ENCODE measurements at places on chromosomes 5 and 9.

- DNase-seq, result no peak
These were observed 21.8 kb downstream of the SLIT3 start for GRCh38 chr5:169279125-169279524.

DNA sequence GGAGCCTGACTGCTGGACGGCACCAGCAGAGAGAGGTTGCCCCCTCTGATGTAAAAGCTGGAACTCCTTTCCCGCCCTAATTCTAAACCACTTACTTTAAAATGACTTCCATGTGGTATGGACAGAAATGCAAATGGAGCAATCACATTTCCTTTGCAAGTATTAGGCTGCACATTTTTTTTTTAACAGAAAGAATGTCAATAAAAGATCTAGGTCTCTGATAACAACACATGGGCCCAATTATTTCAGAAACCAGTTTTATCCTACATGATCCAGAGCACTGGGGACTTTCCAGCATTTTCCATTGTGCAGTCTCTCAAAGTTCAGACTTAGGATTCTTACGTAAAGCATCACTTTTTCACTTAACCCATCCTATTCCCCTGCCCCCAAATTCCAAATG, 203.7 kb downstream of the NXNL2 start:
- no peak for DNase-seq

DNA sequence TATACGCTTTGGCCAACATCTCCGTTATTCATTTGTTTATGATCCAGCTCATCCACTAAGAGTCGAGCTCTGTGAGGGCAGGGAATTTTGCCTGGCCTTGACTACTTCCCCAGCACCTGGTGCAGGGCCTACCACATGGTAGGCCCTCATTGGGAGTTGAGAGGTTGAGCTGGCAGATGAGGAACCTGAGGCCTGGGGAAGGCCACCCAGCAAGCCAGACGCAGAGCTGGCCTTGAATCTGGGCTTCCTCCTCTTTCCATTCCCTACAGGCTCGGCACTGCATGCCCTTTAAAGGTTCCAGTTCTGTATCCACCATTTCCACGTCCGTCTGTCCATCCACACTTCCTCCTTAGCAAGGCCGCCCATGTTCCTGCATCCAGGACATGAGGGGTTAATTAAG, 24.2 kb downstream of the KCNMB1 start:
- DNase-seq, result no peak

DNA sequence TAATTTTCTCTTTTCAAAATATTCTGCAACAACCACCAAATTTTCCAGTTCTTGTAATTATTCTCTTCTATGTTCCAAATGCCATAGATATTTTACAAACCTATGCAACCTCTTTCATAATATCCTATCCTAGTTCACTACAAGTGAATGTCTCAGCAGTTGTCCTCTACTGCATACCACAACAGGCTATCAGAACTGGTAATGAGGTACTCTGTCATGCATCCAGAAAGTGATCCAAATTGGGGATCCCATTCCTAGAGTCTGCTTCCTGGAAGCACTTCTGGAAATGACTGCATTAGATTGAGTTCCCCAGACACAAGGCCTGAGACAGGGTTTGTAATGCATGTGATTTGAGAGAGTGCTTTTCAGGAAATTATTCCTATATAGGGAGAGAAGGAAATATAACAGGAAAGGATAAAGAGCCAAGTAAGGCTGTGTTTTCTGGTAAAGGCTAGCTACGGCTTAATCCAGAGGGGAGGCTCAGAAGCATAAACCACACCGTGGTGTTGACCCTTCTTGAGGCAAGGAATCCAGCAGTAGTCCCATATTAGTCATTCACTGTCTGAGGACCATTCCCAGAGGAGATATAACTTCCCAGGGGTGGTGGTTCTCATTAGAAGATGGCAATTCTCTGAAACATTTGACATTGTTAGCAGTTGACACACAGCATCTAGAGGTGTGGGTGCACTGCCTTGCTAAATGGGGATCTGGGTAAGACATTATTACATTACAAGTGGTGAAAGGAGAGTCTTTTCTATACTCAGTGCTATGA, 80.3 kb upstream of the FST start:
- no peak for DNase-seq

DNA sequence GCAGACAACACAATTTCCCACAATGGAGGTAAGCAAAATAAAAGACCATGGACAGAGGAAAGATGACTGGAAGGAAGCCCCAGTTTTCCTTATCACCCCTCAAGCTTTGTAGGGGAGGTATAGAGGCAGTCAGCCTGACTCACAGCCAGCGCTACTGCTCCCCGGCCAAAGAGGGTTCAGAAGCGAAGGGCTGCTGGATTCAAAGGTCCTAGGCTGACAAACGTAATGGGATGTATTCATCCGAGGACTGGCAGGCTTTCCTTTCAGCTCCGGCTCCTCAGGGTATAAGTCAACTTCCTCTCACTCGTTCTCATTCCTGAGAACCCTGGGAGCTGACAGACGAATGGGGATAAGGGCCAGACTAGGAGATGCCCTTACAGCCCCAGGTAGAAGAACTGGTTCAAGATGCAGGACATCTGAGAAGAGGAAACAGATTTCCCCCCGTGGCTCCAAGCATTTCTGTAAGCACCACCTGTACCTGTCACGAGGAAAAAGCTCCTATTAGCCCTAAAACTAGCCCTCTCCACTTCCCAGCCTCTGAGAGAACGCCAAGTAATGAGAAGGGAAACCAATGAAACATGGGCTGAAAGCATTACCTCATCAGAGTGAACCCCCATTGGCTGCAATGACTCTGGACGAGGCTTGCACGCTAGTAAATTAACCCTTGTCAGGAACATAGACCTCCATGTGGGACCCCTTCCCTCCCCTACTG, 22.1 kb upstream of the FAM13B start:
- DNase-seq, result no peak

- DNase-seq, result no peak
These were observed 1.7 kb downstream of the RAB14 start for GRCh38 chr9:121199921-121200320.

DNA sequence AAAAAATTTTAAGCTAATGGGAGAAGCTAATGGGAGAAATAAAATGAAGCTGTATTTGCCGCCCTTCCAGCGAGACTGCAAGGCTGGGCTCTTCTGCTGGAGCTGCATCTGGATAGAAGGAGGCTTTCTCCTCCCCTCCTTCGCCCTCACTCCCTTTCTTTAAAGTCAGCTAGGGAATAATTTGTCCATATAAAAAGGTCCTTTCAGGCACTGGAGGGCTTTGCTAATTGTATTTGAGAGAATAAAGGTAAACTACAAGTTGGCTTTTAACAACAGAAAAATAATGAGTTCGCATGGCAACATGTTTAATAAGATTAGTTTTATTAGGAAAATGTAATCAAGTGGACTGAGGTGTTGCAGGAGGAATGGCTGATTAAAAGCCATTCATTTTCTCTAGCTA, 41.3 kb downstream of the NPR3 start:
- DNase-seq, result no peak

DNA sequence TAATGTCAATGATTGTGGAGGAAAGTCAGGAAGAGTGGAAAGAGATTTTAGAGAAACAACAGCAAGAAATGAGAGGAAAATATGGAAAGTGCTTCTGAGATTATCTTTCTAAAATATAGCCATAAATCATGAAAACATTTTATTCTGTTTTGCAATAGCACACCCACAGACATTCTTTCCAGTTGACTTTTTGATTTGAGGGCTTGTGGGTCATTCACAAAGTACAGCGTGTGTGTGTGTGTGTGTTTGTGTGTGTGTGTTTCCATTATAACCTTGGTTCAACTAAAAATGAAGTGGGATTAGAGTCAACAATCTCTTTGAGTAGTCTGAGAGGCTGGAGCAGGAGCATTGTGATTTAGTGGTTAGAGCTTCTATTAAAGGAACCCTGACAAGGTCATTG, 116.6 kb upstream of the GAS1 start:
- DNase-seq, result no peak

DNA sequence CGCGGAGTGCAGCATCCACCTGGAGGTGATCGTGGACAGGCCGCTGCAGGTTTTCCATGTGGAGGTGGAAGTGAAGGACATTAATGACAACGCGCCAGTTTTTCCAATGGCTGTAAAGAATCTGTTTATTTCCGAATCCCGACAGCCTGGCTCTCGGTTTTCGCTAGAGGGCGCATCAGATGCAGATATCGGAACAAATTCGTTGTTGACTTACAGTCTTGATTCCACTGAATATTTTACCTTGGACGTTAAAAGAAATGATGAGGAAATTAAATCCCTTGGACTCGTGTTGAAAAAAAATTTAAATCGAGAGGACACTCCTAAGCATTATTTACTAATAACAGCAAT, 611 bp downstream of the PCDHA3 start:
- DNase-seq, result no peak

- DNase-seq, result no peak
These were observed 34.4 kb downstream of the RASA1 start for GRCh38 chr5:87302061-87302460.

DNA sequence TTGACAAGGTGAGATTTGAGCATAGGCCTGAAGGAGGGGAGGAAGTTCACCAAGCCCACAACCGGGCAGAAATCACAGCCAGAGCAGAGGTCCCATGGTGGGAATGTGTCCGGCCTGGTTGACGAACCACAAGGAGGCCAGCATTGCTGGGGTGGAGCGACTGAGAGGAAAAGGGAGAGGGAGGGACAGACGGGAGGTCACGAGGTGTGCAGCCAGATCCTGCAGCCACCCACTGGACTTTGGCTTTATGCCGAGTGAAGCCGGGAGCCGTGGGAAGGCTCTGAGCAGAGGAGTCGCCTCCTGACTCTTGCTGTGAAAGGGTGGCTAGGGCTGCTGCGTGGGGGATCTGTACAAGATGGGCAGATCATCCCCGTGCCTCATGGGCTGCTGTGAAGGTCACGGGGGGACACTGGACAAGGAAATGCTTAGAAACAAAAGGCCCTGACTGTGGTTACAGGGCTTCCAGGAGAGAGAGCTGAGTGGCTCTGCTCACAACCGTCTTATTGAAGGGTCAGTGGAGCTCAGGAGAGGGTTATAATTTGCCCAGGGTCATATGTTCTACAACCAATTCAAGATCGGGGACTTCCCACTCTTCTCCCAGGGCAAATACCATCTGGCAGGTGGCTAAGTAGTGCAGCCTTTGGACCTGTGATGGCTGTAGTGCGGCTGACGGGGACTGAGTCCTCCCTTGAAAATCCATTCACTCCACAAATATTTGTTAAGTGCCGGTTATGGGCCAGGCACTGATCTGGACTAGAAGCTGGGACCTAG, 15.6 kb upstream of the CD74 start:
- no peak for DNase-seq

DNA sequence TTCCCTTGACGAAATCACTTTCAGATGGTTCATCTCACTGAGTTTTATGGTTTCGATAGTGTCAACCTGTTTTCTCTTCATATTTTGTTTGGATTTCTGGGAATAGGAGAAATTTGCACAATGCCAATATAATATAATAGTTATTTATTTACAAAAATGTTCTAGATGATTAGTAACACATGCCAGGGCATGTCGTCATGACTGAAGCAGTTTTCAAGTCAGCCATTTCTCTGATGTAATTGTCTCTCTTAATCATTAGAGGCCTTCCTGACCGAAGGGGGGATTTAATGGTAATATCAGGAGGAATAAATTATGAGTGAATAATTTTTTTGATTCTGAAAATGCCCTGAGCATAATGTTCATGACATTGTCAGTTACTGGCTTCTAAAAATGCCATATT, 246.5 kb upstream of the ATP10B start:
- DNase-seq, result no peak

DNA sequence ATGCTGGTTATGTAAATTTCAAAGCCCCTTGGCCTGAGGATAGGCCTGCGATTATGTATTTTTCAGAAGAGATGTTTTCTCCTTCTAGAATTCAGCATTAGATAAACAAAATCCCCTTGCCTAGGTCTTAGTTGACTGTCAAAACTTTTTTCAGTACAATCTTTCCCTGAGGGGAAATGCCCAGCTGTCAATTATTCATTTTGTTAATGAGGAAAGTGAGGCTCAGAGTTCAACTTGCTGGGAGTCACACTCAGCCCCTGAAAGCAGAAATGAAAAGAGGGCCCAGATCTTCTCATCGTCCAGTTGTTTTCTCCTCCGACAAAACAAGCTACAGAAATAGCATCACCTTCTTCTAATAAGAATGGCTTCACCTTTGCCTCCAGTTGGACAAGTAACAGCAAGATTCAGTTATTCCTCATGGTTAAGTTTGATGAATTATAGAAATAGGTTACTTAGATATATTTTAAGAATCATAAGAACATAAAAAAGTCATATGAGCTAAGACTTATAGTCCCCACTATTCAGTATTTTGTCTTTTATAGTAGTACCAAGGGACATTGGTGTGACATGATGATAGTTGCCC, 627.1 kb upstream of the WWC1 start:
- DNase-seq, result no peak

DNA sequence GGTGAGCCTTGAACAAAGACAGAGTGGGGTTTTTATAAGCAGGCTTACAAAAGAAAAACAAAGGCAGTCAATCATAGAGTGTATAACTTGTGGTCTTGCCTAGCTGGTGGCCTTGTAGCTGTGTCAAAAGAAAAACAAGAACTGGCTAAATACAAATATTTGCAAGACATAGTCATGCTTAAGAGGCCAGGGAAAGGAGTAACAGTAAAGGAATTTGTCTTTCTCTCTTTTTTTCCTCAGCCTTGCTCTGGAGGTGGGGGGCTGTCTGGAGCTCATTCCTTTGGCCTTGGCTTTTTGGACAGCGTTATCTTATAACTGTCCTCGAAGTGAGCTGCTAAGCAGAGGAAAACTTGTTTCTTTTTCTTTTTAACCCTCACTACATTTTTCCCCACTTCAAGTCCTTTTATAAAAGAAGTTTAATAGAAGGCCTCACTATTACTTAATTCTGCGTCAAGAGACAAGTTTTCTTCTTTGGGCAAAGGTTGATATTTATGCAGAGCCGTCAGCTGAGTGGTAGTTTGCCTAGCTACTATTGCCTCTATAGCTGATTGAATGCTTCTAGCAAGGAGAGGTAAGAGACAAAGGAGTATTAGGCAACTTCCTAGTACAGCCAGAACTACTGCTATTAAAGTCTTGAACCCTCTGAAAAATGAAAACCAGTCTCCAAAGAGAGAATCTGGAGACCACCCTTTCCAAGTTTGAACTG, 14.3 kb downstream of the CEL start:
- no peak for DNase-seq
